Stimulated activated CD4-positive, alpha-beta T cell treated with anti-CD3 and anti-CD28 coated beads, Interleukin-15, amount 100 ng/mL, for 1 hour (primary cell): ENCODE measurements at places on chromosomes 4 and X.

- DNase-seq = no peak
Measured at GRCh38 chrX:153561337-153561736, 37.6 kb downstream of the CCNQ start.

DNA sequence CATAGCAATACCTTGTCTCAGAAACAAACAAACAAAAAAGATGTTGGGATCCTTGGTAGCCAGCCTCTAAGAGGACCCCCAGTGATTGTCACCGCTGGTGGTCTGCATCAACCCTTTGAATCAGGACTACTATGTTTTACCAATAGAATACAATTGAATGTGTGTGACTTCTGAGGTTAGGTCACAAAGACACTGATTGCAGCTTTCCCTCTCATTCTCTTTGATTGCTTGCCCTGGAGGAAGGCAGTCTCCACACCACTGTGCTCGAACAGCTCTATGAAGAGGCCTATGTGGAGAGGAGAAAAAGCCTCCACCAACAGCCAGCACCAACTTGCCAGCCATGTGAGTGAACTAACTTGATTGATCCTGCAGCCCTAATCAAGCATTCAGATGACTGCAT lies 2.8 kb upstream of the SMIM14 start:
- no peak for DNase-seq

- DNase-seq = no peak
Measured at GRCh38 chr4:168565130-168565529, 68.3 kb downstream of the PALLD start.

DNA sequence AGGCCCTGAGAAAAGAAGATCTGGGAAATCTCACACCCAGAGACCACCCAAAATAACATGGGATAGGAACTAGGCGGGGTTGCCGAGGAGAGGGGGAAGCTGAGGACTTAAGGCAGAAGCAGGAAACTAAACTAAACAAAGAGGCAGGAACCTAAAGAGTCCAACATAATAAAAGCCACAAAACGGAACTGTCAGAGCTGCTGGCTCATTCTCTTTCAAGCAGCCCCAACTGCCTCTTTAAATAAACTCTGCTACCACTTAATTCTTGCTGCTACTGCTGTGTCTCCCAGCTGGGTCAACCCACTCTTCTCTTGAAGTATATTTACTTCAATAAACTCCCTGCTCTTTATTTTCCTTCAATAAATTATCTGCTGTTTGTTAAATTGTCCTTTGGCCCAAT lies 44.5 kb downstream of the MAGEB16 start:
- no peak for DNase-seq

- DNase-seq = peak; percentile 11
Measured at GRCh38 chrX:137052643-137053235, 18.9 kb upstream of the GPR101 start.

DNA sequence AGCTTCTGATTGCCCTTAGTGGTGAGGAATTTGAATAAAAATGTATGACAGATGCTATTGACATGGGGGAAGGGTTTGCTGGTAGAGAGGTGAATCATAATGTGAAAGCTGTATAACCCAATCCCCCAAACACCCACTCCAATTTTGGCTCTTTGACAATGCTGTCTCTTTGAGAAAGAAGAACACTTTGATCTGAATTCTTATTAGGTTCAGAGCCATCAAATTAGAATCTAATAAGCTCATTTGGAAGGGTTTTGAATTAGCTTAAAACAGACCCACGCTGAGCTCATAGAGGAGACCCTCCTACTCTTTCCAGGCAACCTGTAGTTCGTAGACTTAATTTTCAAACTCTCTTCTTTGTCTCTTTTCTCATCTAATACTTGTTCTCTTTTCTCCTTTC lies 416.6 kb upstream of the ARX start:
- no peak for DNase-seq
